ENCODE measurements at places on chromosomes 3 and 15. TPM values are rescaled to one million over a fixed set of nuclear protein-coding genes. Genes with fewer than 3 reads are reported as not detected.

DNA sequence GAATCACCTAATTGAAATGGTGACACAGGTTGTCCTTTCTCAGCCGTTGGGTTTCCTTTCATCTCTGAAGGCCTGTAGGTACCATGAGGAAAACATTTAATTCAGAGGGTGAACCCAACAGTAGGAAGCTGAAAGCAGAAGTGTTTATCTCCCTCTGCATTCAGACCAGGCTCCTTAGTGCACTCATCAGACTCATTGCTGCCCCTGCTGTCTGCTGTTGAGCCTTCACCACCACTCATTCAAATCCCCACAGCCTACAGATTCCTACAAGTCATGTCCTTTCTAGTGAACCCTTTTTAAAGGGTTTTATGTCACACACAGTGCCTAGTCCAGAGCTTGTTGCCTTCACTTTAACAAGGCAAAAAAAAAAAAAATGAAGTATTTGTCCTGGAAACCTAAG, 13.4 kb downstream of the WDR48 start:
- H3K4me3 ChIP-seq, result no peak overlapping the region
- no peak for DNase-seq
- H3K4me1 ChIP-seq, result no peaks in the 10 kb centered on the region
- H3K27ac ChIP-seq, result no peak overlapping the region
- no peaks in the 10 kb centered on the region for H3K27me3 ChIP-seq

- no peaks in the 10 kb centered on the region for H3K4me1 ChIP-seq
- H3K27ac ChIP-seq, result no peak overlapping the region
- H3K36me3 ChIP-seq, result peaks cover 61% of the 10 kb centered on the region
- H3K27me3 ChIP-seq, result no peaks in the 10 kb centered on the region
- H3K4me3 ChIP-seq, result no peak overlapping the region
Observed at GRCh38 chr3:139414608-139415224, 25.3 kb upstream of the COPB2 start.

GRCh38 chr15:89368566-89369223, 34.1 kb upstream of the POLG start:
- H3K4me3 ChIP-seq, result no peak overlapping the region
- no peak overlapping the region for H3K27ac ChIP-seq
- H3K36me3 ChIP-seq, result no peaks in the 10 kb centered on the region
- peaks cover 9% of the 10 kb centered on the region for H3K4me1 ChIP-seq

GRCh38 chr3:30622790-30623189, 16.4 kb downstream of the TGFBR2 start:
- H3K27me3 ChIP-seq, result no peaks in the 10 kb centered on the region
- DNase-seq, result no peak
- peaks cover 5% of the 10 kb centered on the region for H3K4me1 ChIP-seq
- H3K36me3 ChIP-seq, result peaks cover 6% of the 10 kb centered on the region
- H3K27ac ChIP-seq, result no peak overlapping the region

The C2CD4A gene
- total RNA-seq, result not detected

Data from mesothelial cell of epicardium (in vitro differentiated cells).